Mesothelial cell of epicardium (in vitro differentiated cells): ENCODE measurements at places on chromosomes 4 and X.

DNA sequence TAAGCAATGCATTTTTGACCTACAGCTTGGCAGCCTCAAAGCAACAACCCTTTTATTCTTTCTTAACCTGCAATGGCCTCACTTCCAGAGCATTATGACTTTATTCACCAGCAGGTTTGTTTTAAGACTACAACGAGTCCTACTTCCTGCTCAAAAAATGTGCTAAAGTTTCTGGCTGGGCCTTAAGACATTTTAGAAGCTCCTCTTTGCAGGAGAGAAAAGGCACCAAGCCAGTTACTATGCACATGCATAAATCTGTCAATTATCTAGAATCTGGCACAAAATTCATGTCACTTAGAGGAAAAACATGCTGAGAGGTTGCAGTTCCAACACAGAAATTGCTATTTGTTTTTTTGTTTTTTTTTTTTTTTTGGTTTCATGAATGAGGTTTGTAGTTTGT, 223.0 kb upstream of the EPHA5 start:
- DNase-seq, result no peak

GRCh38 chr4:146640021-146640464, 1.4 kb downstream of the POU4F2 start:
- DNase-seq, result no peak

- no peak for DNase-seq
Measured at GRCh38 chr4:146023334-146023967, 84.8 kb upstream of the ZNF827 start.

GRCh38 chr4:142404191-142404611, 441.9 kb downstream of the INPP4B start:
- no peak for DNase-seq

- no peak for DNase-seq
Measured at GRCh38 chrX:103780336-103781061, 3.9 kb downstream of the PLP1 start.

GRCh38 chr4:142778430-142778829, 67.7 kb downstream of the INPP4B start:
- no peak for DNase-seq

- DNase-seq, result no peak
Measured at GRCh38 chr4:20394512-20394911, 142.8 kb downstream of the SLIT2 start.
